ENCODE measurements at places on chromosomes 6 and 20.

DNA sequence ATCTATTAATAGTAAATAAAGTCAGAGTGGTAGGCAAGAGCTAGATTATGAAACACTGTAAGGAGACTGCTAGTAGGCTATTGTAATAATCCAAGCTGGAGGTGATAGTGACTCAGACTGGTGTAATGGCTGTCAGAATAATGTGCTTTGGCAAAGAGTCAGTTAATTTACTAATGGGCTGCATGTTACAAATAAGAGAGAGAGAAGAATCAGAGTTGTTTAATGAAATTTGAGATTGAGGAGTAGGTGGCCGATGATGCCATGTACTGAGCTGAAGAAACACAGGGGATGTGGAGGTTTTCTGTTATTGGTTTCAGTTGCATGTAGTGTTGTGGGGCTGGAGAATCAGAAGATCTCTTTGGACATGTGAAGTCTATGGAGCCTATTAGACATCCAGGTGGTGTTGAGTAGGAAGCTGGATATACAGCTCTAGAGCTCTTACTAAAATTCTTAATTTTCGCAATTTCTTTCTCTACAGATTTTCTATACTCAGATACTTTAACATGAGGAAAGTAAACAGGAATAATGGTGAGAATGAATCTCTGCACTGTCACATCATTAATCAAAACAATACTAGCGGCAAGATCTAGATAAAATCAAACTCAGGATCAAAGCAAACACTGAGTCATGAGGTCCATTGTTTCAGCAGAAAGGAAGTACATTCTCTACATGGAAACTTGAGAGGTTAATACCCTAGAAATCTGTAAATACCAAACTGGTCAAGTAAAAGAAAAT lies 167.7 kb downstream of the SIM1 start:
- DNase-seq, result no peak

DNA sequence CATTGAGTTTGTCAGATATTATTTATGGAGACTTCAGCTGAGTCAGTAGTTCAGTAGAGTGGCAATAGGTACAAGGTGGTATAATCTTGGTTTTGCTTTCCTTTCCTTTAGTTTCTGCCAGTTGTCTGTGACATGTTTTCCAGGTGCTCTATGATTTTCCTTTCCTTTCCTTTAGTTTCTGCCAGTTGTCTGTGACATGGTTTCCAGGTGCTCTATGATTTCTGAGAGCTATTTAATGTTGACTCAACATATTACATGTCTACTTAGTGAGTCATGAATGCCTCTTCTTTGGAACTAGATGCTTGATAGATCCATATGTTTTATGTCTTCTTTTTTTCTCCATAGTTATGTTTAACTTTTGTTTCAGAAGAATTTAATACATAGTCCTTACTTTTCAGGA lies 186.4 kb upstream of the DEFB112 start:
- no peak for DNase-seq

- no peak for DNase-seq
These were observed 381.7 kb downstream of the BCKDHB start for GRCh38 chr6:80488190-80488589.

DNA sequence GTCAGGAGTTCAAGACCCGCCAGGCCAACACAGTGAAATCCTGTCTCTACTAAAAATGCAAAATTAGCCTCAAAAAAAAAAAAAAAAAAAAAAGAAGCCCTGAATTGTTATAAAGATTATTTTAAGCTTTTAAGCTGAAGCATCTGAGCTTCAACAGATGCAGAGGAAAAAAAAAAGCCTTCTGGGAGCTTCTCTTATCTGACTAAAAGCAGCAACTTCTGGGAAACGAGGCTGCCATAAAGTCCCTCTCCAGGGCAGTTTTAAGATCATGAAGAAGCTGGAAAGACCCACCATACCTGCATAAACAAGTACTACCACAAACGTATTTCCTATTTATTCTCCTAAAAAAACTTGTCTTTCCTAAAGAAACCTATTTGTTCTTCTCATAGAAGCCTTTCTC lies 3.6 kb downstream of the SERINC3 start:
- no peak for DNase-seq

GRCh38 chr6:16657768-16658167 lies 103.5 kb downstream of the ATXN1 start:
- no peak for DNase-seq

DNA sequence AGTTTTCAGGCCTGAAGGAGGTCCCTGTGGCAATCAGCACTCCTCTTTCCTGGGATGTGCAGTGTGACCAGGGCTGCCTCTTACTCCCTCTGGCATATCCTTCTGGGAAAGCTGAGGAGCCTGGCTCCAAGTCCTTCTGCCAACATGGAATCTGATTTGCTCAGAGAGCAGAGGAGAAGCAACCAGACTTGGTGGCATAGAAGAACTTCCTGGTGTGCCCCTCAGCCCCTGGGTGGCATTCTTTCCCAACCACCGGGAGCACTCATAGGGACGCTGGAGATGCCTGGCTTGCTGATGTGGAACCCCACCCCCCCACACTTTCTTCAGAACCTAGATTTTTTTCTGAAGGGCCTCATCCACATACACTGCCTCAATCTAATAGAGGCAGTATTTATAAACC lies 107.6 kb upstream of the TRAF3IP2 start:
- no peak for DNase-seq

GRCh38 chr6:36343109-36343680 lies 6.5 kb upstream of the BNIP5 start:
- DNase-seq, result no peak

GRCh38 chr20:36339646-36340592 lies 33.8 kb downstream of the DLGAP4 start:
- no peak for DNase-seq

DNA sequence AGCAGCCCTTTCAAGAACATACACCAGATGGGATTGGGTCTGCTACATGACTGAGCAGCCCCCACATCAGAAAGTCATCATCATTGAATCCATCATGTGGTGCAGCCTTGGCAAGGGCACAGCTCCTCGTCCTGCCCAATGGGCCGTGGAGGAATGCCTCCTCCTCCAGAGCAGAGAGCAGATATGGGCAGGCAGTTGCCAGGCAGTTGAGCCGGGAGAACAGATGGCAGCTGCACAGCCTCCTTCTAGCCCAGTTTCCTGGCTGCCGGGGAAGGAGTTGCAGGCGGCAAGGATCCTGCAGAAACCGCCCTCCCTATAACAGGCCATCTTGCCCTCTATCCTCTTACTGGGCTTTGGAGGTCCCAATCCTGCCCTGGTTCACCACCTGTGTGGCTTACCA lies 11.9 kb upstream of the ZFAND3 start:
- no peak for DNase-seq

DNA sequence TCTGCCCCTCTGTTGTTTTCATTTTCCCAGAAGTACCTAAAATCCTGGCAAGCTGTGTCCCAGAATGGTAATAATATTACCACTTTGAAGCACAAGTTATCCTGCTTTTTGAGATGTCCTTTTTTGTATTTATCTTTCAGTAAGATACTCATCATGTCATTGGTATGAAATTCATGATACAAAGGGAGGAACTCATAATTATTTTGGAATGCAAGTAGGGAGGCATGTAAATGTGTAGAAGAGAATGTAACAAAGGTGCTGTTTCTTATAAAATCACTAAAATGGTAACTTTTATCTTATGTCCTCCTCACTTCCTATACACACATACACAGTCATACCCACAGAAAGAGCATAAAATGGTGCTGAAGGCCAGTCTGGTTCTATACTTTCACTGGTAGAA lies 109.9 kb downstream of the CD2AP start:
- DNase-seq, result no peak

DNA sequence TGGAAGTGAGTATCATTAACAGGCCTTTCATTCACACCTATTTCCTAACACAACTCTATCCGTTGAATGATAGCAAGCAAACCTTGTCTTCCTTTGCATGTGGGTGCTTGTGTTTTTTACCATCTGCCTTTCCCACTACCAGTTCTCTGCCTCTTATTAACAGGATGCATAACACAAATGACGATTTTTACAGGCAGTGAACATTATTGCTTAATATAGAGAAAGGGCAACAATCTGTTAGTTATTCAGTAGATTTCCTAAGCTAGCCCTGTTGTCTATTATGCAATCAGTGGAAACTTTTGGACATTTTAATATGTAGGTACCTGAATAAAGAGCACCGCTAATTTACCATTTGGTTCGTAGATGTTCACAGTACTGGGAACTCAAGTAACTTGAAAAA lies 348.8 kb upstream of the PLCB4 start:
- no peak for DNase-seq

- peak; percentile 53 for DNase-seq
These were observed 331.5 kb downstream of the SAMD5 start for GRCh38 chr6:147839708-147840610.

DNA sequence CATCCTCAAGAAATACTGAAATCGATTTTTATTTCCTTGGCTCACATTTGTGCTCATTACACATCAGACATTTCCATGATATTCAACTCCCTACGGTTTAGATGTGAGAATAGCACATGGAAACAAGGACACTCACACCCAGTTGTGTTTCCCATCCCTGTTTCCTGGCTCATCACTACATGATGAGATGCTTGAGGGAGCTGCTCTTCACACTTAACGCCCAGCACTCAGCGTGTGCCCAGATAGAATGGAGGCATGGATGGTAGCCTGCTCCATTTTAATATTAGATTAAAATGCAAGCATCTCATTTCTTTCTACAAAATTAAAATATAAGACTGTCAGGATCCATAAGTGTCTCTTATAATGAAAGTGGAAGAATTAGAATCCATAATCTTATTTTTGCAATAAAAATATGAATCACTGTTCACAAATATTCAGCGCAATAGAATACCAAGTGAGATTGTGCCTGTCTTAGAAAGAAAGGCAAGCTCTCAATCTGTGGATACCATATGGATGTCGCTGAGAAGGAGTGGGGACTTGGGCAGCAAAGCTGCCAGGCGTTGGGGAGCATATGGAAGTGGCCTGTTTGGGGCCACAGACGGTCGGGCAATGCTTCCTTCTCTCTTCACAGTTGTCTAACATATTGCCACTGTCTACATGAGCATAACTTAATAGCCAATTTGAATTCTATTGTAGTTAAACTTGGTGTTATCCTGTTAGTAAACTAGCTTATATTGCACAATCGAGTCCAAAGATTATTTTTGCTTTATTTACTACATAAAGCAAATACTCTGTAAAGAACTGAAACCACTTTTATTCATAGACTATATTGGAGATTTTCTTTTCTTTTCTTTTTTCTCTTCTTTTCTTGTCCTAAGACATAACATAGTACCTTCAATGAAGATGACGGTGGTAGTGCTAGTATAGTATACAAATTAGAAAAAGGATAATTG lies 206.8 kb upstream of the QKI start:
- no peak for DNase-seq

DNA sequence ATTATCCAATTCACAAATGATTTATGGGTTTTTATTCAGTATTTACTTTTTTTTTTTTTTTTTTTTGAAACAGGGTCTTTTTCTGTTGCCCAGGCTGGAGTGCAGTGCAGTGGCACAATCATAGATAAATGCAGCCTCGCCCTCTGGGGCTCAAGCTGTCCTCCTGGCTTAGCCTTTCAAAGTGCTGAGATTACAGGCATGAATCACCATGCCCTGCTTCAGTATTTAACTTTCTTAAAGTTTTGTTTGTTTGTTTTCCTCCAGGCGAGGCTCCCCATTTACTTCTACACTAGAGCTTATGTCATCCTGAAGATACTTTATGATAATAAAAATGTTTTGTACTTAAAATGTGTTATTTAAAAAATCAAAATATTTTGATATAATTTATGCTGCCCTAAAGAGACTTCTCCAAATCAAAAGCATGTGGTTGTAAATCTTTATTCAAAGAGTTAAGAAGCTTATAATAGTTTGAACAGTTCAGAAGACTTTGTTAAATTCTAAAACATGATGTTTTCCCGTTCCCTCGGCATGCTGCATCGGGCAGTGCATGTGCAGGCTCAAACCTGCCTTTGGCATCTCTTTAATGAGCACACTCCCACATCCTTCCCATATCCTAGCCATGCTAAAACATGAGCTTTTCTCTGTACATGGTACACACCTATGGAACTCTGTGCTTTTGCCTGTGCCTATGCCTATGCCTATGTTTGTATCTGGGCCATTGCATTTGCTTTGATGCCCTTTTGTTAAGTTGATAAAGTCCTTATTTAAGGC lies 11.0 kb downstream of the SMPDL3A start:
- DNase-seq, result no peak

DNA sequence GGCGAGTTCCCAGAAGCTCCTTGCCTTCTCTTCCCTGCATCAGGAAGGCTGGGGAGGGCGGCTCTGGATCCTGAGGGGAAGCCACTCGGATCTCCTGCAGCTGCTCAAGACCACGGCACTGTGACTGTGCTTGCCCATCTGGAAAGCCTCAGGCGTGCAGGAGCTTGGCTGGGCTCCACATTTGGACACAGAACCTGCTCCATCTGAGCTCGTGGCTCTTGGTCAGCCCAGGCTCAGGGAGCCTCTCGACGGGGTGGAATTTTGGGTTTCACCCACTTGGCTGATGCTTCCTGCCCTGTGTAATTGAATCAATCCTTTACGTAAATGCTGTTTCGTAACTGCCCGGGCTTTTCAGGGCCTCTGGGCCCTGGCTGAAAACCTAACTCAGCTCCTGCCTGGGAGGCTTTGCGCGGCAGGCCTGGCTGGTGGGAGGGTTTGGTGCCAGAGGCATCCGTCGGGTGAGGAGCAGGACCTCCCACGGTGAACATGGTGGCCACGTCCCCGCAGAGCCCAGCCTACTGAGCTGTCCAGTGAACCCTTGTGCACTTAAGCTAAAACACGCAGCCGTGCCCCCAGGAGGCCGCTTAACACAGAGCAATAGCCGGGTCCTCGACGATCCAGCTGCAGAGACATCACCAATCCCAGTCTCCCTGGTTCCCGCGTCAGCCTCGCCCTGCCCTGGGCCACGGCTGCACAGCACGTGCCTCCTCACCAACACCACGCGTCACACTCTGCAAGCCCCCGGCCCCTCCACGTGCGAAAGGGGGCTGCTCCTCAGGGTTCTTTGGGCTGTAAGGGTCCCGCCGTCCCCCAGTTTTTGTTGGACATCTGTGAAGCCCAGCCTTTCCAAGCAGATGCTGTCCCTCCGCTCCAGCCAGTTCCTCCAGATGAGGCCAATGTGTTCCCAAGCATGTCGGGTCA lies 241.0 kb downstream of the DLL1 start:
- no peak for DNase-seq

DNA sequence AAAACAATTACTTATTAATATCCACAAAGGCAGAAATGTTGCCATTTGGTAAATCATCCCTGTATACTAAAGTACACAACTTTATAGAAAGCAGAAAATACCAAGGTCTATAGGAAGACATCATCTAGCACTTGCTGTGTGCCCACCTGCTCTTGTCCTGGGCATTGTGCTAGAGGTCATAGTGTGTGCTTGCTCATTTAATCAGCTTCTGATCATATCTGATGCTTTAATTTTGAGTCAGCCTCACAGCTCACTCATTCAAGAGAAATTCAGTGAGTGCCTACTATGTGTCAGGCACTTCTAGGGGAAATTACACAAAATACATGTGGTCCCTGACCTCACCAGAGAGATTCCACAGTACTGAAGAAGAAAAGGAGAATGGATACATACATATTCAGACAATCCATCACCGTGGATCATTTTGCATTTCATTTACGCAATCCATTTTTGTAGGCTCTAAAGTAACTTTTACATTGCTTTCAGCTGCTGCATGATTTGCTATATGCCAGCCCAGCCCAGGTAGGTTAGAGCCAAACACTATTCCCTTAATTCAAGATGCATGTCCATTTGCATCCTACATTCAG lies 167.9 kb upstream of the MCHR2 start:
- DNase-seq, result no peak

- no peak for DNase-seq
These were observed at the start of gene FRK for GRCh38 chr6:116060572-116061283. Gene FRK, minus strand, starts transcription at chr6:116060891. Its CDS starts 580 bp downstream, at chr6:116060311.

All from NCI-H1417 treated with DMSO at 0.1 percent for 48 hours (cell line).